ENCODE measurements at places on chromosomes 2 and 18.

- no peak for DNase-seq
These were observed 98.7 kb upstream of the SLC66A3 start for GRCh38 chr2:11056614-11057013.

DNA sequence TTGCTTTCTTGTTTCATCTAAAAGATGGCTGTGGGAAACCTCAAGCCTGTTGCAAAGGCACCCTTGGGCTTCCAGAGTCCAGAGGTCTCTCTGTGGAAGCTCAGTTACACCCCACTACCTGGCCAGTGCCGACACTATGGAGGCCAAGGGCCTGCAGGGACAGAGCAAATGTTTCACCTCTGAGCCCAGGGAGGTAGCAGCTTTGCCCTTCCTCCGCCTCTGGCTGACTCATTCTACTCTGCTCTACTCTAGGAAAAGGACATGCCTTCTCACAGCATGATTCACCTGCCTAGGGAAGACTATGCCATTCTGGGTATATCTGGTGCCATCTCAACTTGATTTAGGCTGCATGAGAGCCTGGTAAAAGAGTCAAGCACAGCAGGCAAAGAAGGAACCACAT lies 12.2 kb downstream of the MYOM1 start:
- DNase-seq, result no peak

- no peak for DNase-seq
These were observed 328.1 kb downstream of the SLC8A1 start for GRCh38 chr2:40123746-40124145.

DNA sequence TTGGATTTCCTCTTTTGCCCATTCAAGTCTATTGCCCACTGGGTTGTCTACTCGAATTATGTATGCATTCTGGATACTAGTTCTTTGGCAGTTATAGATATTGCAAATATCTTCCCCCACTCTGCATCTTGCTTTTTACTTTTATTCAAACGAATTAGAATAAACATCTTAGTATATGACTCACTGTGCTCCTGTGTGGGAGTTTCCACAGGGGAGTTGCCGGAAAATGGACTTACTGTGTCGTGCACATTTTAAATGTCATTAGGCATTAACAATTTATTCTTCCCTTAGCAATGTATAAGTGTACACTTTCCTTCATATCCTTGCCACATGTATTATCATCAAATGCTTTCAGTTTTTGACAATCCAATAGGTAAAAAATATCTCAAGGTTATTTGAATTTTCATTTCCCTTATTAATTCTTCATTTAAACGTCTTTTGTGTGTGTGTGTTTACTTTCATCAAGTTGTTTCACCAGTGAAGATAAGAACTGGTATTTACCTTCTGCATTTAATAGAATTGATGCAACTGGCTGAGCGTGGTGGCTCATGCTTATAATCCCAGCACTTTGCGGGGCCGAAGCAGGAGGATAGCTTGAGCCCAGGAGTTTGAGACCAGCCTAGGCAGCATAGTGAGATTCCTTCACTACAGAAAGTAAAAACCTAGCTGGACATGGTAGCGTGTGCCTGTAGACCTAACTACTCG lies 4.6 kb upstream of the UGT1A5 start:
- no peak for DNase-seq

DNA sequence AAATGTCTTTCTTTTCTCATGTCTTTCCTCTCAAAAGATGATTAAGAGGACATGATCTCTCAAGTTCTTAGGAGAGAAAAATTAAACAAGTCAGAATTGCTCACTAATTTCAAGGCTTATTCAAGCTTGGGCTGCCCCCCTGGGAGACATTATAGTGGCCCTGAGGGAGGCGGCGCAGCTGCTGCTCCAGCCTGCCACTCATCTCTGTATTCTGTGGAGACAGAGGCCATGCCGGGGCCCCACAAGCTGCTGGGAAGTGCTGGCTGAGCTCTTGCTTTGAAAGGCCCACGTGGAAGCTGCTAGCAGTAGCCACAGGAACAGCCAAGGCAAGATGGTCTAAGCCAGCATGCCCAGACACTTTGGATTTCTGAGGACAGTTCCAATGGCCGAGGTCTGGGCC lies 267.4 kb downstream of the LNPK start:
- no peak for DNase-seq

- DNase-seq, result peak; percentile 6
These were observed 235.5 kb downstream of the THSD7B start for GRCh38 chr2:137000811-137001210.

DNA sequence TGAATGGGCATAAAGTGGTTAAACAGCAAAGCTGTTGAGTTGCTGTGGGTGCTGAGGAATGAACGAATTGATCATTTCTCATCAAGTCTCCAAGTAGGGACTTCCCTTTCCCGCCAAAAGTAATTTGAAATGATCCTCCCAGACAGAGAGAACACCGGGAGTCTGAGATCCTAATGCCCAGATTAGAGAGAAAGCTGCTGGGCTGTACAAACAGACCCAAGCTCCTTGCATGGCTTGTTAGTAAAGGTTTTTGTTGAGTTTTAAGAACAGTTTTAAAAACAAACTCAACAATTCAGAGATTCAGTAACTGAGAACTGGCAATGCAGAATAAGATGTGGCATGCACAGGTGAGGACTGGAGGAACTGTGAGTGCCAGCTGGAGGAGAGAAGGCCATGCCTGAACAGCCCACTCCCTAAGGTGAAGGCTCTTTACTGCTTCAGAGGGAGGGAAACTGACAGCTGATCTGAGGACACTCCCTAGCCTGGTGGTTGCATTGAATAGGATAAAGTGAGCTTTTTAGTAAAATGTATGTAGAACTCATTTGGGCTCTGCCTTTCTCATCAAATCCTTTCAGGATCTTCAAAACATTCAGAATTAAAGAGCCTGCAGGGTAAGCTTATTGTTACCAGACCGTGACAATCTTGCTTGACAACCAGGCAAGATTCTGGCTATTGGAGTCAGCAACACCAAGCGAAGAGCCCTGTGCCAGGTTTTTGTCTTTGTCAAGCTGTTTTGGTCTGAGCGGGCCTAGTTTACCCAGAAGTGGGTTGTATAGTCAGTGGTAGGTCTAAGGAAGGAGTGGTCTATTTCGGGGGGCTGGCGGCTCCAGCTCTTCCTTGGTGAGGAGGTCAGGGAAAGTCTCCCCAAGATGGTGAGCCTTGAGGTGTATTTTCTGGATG lies 63.2 kb upstream of the IGFBP5 start:
- no peak for DNase-seq
